Mesendoderm (in vitro differentiated cells): ENCODE measurements at places on chromosomes 11 and 22.

- no peak overlapping the region for H3K27ac ChIP-seq
- no peaks in the 10 kb centered on the region for H3K27me3 ChIP-seq
- no peaks in the 10 kb centered on the region for H3K36me3 ChIP-seq
- H3K4me3 ChIP-seq: no peak overlapping the region
Observed at GRCh38 chr11:129704831-129705230, 110.8 kb upstream of the TMEM45B start.

GRCh38 chr22:35212009-35212408 lies 45.3 kb upstream of the HMGXB4 start:
- no peaks in the 10 kb centered on the region for H3K36me3 ChIP-seq
- H3K27me3 ChIP-seq: no peaks in the 10 kb centered on the region
- H3K4me1 ChIP-seq: peaks cover 1% of the 10 kb centered on the region

DNA sequence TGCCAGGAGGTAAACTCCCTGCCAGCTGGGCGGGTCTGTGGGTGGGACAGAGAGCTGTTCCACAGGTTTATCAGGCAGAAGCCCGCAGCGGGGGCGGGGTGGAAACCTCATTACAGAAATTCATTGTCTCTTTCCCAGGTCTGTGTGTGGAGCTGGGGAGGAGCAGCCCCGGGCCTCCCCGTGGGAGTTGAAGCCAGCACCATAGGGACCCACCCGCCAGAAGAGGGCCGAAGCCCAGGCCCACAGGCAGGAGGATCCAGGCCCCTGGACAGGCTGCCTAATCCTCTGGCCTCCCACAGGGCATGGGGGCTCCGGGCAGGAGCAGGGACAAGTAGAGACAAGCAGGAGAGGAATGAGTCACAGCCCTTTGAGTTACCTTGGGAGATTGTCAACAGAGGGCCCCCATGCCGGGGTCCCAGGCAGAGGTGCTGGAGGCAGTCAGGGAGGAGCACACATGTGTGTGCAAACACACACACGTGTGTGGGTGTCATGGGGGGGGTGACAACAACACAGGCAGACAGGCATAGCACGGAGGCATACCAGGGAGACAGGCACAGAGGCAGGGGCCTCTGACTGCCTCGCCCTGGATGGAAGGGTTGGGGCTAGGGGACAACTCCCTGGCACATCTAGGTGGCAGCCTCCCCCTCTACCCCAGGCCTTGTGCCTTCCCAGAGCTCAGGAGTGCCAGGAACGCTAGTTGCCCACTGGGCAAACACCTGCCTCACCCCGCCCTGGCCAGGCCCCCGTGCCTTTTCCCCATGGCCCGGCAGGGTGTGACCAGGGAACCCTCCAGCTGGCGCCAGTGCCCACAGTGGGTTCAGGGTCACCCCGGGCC lies 1.4 kb downstream of the CDC42BPG start:
- peak; percentile 84 for DNase-seq
- H3K27ac ChIP-seq: peak overlapping the region; percentile 65
- H3K4me1 ChIP-seq: peaks cover 11% of the 10 kb centered on the region
- no peaks in the 10 kb centered on the region for H3K36me3 ChIP-seq

DNA sequence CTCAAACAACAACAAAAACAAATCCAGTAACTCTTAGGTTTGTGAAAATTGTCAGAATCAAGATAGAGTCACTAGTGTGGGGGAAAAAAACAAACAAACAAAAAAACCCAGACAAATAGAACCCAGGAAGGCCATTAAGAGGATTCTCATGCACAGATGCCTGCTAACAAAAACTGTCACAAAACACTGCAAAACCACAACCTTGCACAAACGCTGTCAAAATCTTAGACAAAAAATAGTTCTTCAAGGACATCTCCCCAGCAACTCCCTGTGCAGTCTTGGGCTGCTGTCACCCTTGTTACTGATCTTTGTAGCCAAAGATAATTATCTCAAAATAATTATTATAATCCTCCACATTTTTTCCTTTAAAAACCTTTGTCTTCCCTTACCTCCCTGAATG lies 4.6 kb upstream of the ZBED5 start:
- no peaks in the 10 kb centered on the region for H3K4me1 ChIP-seq
- H3K27me3 ChIP-seq: no peaks in the 10 kb centered on the region
- no peak overlapping the region for H3K4me3 ChIP-seq
- no peak for DNase-seq

DNA sequence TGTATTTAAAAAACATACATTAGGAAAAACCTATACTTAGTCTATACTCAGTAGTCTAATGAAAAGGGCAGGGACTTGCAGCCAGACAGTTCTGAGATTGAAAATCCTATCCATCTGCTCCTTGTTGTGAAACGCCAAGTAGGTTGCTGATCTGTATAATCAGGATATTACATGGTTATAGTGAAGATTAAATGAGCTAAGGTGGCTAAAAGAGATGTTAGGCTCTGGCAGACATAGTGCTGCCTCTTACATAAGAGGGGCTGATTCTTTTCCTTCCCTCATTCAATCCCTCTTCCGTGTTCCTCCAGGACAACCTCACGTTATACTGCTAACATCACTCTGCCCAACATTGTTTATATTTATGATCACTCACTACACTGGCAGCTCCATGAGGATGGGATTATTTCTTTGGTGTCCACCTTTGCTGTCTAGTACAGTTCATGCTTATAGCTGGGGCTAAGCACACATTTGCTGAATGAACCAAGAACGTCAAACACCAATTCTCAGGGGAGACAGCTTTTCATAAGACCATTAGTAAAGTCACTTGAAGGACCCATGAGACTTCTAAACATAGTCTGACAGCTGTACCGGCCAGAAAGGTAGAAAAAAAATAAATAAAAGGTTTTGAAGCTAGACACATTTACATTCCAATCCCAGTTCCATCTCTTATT lies 46.3 kb downstream of the GAB2 start:
- no peaks in the 10 kb centered on the region for H3K4me1 ChIP-seq
- no peak for DNase-seq
- no peak overlapping the region for H3K27ac ChIP-seq
- no peaks in the 10 kb centered on the region for H3K36me3 ChIP-seq
- no peak overlapping the region for H3K4me3 ChIP-seq
- H3K27me3 ChIP-seq: no peaks in the 10 kb centered on the region

DNA sequence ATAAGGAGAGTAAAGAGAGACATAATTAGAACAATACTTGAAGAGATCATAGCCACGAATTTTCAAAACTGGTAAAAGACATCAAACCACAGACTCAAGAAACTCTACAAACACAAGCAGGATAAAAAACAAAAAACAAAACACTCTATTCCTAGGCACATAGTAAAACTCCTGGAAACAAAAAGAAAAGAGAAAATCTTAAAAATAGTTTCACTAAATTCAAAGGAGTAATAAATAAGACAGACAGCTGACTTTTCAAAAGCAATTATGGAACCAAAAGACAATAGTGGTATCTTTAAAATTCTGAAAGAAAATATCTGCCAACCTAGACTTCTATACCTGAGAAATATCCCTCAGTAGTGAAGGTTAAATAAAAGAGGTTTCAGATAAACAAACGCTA lies 9.2 kb upstream of the NARS2 start:
- no peak for DNase-seq
- no peaks in the 10 kb centered on the region for H3K36me3 ChIP-seq
- H3K4me1 ChIP-seq: no peaks in the 10 kb centered on the region
- H3K27ac ChIP-seq: no peak overlapping the region

DNA sequence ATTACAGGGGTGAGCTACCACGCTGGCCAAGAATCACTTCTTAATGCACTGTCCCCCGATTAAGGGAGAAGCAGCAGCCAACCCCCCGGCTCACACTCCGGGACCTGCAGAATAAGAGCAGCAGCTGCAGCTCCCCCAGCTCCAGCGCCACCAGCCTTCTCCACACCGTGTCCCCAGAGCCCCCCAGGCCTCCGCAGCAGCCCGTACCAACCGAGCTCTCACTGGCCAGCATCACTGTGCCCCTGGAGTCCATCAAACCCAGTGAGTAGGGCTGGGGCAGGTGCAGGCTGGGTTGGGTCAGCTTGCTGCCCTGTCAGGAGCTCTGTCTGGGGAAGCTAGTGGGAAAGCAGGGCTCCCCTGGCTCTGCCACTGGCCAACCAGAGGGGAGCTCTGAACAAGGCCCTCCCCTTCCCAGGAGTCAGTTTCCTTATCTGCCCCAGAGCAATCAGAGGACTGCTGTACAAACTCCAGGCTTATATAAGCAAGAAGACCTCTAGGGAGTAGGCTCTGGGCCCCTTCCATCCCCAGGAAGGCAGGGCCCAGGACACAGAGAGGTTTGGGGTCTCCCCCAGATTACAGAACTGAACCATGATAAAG lies 8.5 kb upstream of the SH3BP1 start:
- DNase-seq: no peak
- no peak overlapping the region for H3K27ac ChIP-seq
- no peaks in the 10 kb centered on the region for H3K36me3 ChIP-seq

DNA sequence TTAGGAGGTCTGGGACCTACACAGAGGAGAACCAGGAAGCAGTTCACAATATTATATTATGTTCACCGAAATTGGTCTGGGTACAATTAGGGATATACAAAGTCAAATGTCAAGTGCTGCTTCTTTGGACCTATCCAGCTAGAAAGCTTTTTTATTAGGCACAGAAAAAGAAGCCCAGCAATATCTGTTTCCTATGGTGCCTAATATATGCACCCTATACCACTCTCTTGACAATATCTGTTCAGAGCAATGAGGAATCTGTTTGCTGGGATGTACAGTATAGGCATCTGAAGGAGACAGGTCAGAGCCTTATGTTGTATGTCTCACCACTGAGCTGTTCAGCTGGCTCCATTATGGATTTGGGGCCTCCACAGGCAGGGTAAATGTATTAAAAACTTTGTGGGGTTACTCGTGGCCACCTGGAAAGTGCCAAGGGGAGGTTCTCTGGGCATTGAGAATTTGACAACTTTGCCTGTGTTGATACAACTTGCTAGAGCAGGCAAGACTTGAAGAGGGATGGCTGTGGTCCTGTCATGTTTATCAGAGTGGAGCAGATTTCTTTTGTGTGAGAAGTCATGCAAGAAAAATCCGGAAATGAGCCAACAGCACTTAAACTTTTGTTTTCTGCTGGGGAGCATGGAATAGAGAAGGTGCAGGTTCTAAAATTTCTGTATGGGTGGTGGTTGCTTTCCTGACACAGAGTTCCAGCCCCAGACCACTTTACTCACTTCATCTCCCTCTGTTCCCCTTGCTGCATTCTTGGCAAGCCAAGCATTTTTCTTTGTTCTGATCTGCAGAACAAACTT lies 10.1 kb downstream of the STIM1 start:
- no peak overlapping the region for H3K4me3 ChIP-seq
- no peaks in the 10 kb centered on the region for H3K36me3 ChIP-seq
- no peaks in the 10 kb centered on the region for H3K27me3 ChIP-seq
- peaks cover 7% of the 10 kb centered on the region for H3K4me1 ChIP-seq
- H3K27ac ChIP-seq: no peak overlapping the region
